ENCODE measurements at places on chromosomes 12 and 14.

- no peak for DNase-seq
Measured at GRCh38 chr12:130137040-130138018, 24.9 kb upstream of the FZD10 start.

- no peak for DNase-seq
Measured at GRCh38 chr12:26195250-26195640, at the start of gene SSPN. TSS of gene SSPN (plus strand) at chr12:26195573. CDS start at chr12:26195673, 100 bp downstream.

DNA sequence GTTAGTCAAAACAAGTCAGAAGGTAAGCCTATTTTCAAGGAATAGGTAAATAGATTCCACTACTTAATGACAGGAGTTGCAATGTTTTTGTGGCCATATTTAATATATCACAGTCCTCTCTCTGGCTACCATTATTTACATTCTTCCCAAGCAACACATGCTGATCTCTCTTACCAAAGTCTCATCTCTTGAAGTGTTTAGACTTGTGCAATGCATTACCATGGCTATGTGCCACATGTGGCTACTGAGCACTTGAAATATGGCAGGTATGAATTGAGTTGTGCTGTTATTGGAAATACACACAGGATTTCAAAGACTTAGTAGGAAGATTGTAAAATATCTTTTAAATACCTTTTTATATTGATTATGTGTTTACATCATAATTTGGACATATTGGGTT, 262.4 kb upstream of the PDE3A start:
- no peak for DNase-seq

DNA sequence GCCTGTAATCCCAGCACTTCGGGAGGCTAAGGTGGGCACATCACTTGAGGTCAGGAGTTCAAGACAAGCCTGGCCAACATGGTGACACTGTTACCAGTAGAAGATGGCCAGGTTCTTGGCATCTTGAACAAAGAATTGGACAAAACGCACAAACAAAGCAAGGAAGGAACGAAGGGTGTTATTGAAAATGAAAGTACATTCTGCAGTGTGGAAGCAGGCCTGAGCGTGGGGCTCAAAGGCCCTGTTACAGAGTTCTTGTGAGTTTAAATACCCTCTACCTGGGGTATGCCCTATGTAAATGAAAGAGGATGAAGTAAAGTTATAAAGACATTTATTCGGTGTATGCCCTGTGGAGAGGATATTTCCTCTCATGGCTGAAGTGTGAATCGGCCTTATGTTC, 20.8 kb upstream of the CDK17 start:
- peak; percentile 51 for DNase-seq

DNA sequence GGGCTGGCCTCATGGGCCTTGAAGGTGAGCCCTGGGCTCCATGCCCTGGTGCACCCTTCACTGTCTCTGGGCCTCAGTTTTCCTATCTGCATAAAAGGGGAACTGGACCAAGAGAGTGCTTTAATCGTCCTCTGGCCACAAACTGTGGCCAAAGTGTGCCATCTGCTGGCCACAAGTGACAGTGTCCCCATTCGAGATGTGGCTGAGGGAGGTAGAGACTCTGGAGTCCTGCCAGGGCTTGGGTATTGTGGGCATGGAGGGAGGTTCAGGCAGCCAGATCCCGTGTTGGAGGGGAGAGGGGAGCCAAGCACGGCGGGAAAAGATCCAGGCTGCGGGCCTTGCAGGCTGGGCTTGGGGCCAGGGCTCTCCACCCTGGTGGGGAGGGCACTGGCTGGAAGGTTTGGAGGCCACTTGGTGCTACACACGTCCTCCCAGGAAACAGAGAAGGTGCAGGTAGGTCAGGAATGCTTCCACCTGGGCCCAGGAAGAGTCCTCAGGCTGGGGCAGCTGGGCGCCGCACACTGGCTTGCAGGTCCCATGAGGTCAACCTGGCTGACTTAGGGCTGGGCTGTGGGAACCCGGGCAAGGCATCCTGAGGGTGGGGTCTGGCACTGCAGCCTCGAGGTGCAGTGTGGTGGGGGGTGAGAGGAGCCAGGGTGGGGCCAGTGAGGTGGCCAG, 7.3 kb upstream of the KIF26A start:
- no peak for DNase-seq

DNA sequence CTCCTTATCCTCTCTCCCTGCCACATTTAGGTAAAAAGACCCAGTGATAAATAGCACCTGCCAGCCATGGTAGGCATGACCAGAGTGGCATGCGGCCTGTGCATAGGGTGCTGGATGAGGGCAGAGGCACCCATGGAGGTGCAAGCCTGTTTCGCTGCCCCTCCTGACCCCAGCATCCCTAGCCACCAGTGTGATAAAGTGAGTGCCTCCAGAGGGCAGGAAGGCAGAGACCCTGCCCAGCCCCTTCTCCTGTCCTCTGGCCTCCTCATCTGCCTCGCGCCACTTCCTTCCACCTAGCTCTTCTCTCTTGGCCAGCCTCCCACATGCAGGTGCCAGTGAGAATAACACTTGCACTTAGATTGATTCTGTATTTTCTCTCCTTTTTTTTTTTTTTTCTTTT, 108.3 kb upstream of the FUT8 start:
- DNase-seq: no peak
